ENCODE measurements at places on chromosomes 12 and 14. TPM values are rescaled to one million over a fixed set of nuclear protein-coding genes. Genes with fewer than 3 reads are reported as not detected.

DUSP16 gene
- 33.2 TPM for polyA plus RNA-seq

LRP1-AS gene
- polyA plus RNA-seq = 0.45 TPM

TAS2R42 gene
- not detected for polyA plus RNA-seq

JPH4 gene
- 0.49 TPM for polyA plus RNA-seq

TPPP2 gene
- polyA plus RNA-seq = 0.72 TPM

IL31 gene
- polyA plus RNA-seq = not detected

SIX1 gene
- polyA plus RNA-seq = 85.1 TPM

ZC2HC1C gene
- 2.0 TPM for polyA plus RNA-seq

NXPH4 gene
- 2.7 TPM for polyA plus RNA-seq

NEUROD4 gene
- not detected for polyA plus RNA-seq

JDP2 gene
- polyA plus RNA-seq = 46.9 TPM

XPOT gene
- polyA plus RNA-seq = 37.6 TPM

CCDC197 gene
- polyA plus RNA-seq = 0.32 TPM

MYH7 gene
- 525 TPM for polyA plus RNA-seq

TMEM253 gene
- 0.62 TPM for polyA plus RNA-seq

KLRG1 gene
- 4.1 TPM for polyA plus RNA-seq

CMTM5 gene
- polyA plus RNA-seq = 1.6 TPM

TMCC3 gene
- polyA plus RNA-seq = 23.2 TPM

STYK1 gene
- polyA plus RNA-seq = not detected

SCNN1A gene
- 0.49 TPM for polyA plus RNA-seq

SLC16A7 gene
- 2.7 TPM for polyA plus RNA-seq

EPYC gene
- not detected for polyA plus RNA-seq

HOXC12 gene
- polyA plus RNA-seq = 0.48 TPM

RASSF8 gene
- 18.2 TPM for polyA plus RNA-seq

EGLN3 gene
- polyA plus RNA-seq = 69.6 TPM

FGD4 gene
- 21.0 TPM for polyA plus RNA-seq

GDF3 gene
- not detected for polyA plus RNA-seq
